ENCODE measurements at places on chromosomes 2 and 18.

DNA sequence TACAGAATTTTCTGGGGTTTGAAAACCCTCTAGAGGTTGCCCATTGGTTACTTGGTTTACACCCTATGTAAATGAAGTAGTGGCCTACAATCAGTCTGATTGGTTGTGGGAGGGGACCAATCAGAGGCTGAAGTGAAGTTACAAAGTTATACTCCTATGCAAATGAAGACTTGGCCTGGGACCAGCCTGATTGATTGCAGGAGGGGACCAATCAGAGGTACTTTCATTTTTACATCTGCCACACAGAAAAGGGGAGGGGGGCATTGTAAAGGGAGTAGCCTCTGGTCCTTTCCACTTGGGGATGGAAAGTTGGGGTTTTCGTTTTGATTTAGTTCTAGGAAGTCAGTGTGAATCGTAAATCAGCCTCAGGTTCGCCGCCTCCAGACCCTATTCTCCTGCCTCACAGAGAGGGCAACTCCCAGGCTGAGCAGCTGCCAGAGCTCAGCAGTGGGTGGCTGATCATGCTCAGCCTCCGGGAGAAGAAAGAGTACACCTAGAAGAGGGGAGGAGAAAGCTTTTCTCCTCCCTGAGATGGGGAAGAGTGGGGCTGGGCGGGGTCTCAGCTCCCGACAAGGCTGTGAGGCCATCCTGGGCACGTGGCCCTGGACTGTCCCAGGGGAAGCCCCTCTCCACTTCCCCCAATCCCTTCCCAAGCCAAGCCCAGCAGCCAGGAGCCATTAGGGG lies 372.5 kb downstream of the GALR1 start:
- DNase-seq = no peak

DNA sequence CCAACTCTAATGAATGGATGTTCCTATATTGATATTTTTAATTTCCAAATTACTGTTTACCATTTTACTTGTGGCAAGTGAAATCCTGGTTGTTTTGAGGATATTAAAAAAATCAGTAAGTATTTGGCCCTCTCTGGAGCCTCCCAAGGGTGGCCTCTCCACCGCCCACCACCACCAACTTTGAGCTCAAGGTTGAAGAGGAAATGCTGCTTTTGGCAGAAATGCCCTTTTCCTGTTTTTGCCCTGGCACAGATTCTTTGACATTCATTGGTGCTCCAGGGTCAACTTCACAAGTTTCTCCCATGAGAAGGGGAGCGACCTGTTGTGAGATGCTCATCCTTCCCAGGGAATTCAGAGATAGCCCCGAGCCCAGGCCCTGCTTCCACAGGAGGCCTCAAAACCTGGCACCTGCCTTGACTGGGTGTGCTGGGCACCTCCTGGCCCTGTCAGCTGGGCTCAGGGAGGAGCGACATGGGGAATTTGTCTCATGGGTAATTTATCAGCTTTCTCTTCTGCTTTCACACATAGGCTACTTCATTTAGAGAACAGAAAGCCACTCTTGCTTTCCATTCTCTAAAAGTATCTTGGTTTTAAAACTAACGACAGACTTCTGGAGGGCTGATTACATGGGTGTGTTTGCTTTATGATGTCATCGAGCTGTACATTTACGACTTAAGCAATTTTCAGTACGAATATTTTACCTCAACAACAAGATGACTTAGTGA lies 6.9 kb downstream of the CD8A start:
- no peak for DNase-seq

DNA sequence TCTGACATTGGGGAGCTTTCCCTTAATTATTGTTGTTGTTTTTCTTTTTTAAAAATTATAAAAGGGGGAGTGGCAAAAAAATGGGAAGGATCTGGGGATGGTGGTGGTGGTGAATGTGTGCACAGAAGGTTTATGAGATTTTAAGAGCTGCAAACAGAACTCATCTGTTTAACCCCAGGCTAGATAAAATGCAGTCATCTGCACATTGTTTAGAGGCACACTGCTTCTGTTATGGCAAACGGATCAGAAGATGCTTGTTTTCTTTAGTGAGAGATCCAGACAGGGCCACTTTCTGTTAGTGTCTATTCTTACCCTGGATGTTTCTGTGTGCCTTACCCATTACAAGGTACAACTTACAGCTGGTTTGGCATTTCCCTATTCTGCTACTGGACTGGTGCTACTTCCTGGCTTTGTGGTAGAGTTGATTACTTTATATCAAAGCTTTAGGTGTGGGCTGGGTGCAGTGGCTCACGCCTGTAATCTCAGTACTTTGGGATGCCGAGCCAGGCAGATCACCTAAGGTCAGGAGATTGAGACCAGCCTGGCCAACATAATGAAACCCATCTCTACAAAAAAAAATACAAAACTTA lies 68.2 kb upstream of the NRP2 start:
- no peak for DNase-seq

DNA sequence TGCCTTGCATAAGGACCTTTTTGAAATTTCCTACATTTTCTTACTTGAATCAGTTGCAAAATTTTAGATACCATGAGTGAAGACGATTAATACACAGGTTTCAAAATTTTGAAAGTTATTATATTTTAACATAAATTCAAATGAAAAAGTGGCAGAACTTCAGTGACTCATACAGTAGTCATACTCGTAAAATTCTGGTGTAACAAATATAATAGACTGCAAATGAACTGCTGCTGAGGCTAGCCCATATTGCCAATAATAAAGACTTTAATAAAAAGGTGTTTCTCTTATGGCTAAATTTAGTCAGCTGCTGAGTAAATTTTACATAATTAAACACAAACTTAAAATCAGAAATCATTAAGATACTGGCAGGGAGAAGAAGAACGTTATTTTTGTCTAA lies 36.9 kb downstream of the MSH6 start:
- no peak for DNase-seq

DNA sequence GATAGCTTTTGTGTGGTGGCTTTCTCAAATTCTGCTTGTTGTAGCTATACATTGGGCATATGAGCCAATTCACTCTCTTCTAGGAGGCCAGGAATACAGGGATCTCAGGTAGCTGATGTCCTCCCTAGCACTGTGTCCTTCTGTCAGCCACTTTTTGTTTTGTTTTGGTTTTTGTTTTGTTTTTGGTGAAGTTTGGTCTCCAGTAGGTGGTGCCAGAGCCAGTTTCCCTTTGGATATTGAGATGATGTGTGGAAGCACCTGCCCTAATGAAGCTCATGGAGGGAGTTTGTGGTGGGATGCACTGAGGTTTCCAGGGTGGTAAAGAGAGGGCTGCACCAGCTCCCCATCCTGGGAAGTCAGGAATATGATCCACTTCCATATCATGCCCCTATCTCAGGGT lies 100.5 kb upstream of the VWC2L start:
- no peak for DNase-seq

- no peak for DNase-seq
Observed at GRCh38 chr2:143230506-143231253, 101.5 kb downstream of the ARHGAP15 start.

GRCh38 chr2:97845818-97846217 lies 132.4 kb downstream of the ZAP70 start:
- no peak for DNase-seq

DNA sequence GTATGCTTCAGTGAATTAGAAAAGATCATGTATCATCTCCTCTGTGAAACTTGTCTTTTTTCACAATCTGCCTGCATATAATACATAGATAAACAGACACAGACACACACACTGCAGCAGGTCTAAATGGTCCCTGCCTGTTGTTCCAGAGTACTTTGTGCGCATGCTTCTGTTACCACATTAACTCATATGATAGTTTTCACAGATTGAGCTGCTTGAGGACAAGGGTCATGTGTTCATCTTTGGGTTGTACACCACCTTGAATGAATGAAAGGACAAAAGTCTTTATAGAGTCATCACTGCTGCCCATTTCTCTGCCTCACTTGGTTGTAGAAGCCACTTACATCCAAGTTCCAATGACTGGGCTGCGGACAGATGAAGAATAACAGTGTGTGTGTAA lies 72.7 kb upstream of the GLS start:
- DNase-seq = no peak

DNA sequence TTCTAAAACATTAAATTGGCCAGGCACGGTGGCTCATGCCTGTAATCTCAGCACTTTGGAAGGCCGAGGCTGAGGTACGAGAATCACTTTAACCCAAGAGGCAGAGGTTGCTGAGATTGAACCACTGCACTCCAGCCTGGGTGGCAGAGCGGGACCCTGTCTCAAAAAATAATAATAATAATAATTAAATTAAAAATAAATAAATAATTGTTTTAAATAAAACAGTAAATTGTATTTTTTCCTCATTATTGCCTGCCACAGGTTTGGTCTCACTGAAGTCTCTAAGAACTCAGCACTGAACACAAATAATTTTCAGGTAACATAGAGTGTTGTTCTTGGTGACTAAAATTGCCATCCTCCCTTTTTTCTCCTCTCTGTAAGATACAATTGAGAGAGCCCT lies 19.8 kb downstream of the COL5A2 start:
- no peak for DNase-seq

- DNase-seq = no peak
Observed at GRCh38 chr18:49668574-49669275, 106.9 kb downstream of the LIPG start.

DNA sequence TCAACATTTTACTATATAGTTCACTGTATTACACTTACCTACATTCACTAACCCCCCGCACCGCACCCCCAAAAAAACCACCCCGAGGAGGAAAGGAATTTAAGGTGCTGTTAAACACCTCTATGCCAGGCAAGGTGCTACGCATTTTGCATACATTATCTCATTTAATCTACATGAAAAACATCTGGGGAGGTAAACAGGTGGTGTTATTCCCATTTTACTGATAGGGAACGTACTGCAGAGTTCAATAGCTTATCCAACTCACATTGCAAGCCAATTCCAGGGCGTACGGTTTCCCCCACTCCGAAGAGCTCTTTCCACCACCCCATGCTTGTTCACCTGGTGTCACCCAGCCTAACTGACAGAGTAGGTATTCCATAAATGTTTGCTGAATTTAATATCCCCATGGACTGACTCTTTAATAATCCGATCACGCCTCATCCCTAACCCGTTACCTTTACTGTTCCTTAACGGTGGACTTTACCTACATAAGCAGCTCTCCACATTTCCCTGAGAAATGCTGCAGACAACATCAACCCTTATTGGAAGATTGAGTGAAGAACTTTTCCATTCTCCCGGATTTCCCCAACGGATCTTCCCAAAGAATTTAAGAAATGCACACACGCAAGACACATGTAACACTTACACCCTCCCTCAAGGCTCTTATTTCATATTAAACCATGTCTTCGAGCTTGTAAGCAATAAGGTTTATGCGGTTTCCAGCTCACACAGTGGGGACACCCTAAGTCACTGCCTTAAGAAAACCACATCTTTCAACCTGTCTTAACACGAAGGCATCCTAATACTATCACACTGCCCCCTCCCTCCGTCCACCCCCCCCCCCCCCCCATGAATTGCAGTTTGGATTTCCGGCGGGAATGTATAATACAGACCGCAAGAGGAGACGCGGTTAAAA lies 1.2 kb downstream of the RAPH1 start:
- DNase-seq = no peak

DNA sequence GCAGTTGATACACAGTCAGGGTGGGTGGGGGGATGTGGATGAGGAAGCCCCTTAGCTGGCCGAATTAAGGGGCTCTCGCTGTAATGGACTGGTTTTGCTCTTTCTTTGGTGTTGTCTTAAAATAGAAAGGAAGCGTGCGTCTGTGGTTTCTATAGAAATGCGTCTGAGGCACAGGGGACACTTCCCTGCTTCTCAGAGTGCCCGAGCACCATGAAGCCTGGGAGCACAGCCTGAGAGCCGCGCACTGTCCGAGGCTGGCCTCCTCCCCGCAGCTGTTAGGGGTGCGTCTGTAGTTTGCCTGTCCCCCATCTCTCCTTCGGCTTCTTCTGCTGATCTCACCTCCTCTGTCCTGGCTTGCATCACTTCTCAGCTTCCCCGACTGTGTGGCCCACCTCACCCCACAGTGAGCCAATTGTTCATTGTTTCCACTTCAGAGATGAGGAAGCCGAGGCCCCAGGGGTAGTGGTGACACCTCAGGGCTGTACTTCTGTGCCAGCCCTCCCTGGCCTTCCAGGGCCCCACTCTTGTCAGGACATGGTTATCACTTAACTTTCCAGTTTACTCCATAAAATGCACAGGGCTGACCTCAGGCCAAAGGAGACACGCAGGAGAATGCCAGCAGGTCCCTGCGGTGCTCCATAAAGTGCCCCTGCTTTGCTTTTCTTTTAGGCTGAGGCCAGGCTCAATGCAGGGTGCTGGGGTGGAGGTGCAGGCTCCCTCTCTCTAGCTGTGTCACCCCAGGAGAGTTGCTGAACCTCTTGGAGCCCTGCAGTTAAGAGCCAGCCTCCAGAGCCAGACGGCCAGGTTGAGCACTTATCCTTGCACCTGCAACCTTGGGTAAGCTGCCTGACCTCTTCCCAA lies 210.6 kb downstream of the SEPTIN10 start:
- DNase-seq = no peak

DNA sequence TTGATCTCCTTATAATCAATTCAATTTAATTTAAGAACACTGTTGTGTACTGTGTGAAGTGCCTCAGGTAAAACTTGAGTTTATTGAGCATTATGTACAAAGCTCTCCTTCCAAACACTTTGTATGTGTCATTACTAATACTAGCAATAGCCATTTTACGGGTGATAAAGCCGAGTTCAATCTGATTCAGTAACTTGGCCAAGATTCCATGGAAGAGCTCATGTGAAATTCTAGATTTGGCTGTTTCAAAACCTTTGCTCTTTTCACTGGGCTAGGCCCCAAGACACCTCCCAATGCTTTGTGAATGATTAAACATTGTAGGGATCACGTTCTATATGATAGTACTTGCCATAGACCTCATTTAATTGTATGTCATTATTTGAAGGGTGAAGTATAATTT lies 8.9 kb upstream of the NFE2L2 start:
- no peak for DNase-seq

DNA sequence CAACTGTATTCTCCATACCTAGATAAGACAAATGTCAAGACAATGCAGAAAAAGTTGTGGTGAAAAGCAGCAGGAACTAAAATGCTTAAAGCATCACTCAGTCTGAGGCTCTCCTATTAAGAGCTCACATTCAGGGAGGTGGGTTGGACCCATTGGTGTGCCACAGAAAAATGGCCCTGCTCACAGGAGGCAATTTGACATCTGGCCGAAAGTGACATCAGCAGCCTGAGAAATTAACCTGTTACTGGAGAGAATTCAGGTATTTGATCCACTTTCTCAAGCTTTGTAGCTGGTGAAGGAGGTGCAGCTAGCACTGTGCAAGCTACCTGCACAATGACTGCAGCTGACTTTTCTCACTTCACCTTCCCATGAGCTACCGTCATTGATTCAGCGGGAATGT lies 86.0 kb downstream of the TMEM247 start:
- DNase-seq = no peak

GRCh38 chr2:31170071-31170698 lies 31.9 kb upstream of the GALNT14 start:
- DNase-seq = peak; percentile 52

GRCh38 chr2:118013221-118013723 lies 598 bp downstream of the CCDC93 start:
- peak; percentile 20 for DNase-seq

DNA sequence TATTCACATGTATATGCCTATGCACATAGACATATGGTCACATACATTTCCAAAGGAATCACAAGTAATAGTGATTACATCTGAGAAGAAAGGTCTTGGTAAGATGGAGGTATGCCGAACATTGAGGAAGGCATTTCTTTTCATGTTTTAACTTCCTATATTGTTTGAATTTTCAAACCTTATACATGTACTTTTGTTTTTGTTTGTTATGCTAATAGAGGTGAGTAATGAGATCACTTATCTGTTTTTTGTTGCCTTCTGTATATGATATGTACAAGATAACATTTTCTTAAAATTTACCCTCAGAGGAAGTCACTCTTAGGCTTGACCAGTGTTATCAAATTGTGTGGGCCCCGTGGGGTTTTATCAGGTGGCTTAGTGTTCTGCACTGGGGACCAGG lies 166.5 kb upstream of the OTX1 start:
- DNase-seq = no peak

GRCh38 chr2:150267651-150268415 lies 219.6 kb downstream of the RND3 start:
- DNase-seq = no peak
